Activated effector memory CD4-positive, alpha-beta T cell treated with Interleukin-2 at 50 U/mL for 16 hours (primary cell): ENCODE measurements at places on chromosomes 5 and 9.

GRCh38 chr5:34672196-34672595, 16.1 kb downstream of the RAI14 start:
- DNase-seq: no peak

GRCh38 chr9:124695280-124695890, 75.7 kb downstream of the NR6A1 start:
- DNase-seq: no peak

DNA sequence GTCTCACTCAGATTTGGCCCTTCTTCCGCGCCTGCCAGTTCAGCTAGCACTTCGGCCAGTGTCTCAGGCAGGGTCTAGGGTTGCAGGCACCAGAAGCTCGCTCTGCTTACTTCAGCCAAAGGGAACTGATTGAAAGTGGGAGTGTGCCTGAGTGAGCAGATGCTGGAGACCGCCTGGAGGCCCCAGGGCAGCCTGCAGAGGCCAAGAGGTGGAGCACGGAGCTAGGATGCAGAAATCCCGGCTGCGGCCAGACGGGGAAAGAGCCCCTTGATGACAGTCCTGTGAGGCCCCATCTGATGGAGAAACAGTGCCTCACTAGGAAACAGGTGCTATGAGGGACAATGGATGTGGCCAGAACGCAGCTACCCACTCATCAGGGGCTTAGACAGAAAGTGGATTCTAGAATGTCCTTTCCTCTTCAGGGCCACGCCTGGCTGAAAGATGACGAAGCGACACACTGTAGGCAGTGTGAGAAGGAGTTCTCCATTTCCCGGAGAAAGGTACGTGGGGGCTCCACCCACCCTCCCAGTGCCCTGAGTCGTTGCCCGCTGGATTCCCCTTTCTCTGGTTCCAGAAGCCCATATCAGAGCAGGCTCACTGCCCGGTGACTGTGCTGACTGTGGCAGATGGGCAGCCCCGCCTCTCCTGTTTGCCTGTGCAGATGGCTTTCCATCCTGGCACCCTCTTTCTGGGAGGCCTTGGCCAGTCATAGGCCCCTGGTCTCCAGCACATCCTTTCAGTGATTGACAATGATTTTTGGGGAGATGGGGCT, 16.1 kb downstream of the HNRNPH1 start:
- DNase-seq: no peak

- no peak for DNase-seq
These were observed 286.1 kb downstream of the IRX2 start for GRCh38 chr5:2465383-2465782.

GRCh38 chr5:163889369-163889768, 383.9 kb downstream of the MAT2B start:
- DNase-seq: no peak

DNA sequence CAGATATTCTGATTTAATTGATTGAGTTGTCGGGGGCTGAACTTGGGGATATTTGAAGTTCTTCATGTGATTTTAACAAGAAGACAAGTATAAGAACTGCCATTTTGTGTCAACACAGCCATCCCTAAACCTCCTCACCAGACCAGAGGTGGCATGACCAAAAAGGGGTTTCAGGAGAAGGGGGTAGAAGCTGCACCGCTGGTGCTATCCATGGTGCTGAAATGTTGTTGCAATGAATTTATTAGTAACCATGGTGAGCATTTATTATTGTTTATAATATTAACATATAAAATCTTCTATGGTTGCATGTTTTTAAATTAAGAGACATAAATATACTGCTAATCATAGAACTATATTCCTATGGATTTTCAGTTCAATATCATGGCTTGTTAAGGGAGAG, 72.3 kb downstream of the GNA14 start:
- no peak for DNase-seq

DNA sequence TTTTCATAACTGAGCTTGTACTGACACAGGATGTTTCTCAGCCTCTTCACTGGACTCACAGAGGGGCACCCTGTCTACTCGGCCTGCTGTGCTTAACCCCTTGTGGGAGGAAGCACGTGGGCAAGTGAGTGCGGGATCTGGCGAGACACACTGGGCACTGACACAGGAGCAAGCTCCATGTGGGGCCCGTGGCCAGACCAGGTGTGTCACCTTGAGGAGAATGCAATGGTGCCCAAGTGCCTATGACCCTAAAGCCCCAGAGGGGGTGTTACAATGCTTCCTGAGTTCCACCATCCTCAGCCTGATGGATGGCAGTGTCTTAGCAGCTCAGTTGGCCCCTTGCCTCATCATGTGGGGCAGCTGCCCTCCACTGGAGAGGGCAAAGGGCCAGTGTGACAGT, 128.9 kb downstream of the ALDH1A1 start:
- DNase-seq: no peak

DNA sequence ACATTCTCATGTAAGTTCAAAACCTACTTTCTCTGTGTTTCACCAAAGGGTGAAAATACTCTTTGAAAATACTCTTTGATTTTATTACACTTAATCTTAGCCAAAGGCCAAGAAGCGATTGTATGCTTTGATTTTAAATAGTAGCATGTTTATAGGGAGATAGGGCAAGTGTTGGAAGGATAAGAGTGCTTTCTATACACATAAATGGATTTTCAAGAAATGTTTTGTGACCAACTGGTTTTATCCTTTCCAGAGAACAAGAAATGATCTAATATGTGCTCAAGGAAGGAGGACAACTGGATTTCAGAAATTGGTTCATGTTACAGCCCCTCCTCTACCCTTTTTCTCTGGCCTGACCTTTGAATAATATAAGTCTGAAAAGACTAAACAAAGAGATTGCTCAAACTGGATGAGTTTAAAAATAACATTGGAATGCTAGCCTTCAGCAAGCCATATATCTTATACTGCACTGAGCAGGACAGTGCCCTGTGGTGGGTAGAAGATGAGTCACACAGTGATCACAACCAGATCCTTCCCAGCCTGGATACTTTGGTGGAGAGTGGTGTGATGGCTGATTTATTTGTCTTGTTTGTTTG, 13.1 kb downstream of the PALM2AKAP2 start:
- DNase-seq: no peak

DNA sequence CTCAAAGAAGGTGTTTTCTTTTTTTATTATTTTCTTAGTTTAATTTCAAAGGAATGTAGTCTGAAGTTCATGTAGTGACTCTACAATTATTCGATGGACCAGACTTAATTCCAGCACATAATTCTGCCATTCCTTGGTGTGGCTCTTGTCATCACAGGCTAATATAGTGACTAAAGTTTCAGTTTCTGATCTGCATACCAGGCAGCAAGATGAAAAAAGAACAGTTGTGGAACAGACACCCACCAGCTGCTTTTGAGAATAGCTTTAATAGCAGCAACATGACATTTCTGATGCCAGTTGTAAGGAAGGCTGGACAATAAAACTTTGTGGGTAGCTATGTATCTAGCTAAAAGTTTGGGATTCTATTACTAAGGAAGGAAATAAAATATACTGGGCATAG, 676.3 kb upstream of the GRAMD2B start:
- DNase-seq: no peak

- peak; percentile 73 for DNase-seq
These were observed 81.7 kb upstream of the ZBTB43 start for GRCh38 chr9:126722922-126723806.

DNA sequence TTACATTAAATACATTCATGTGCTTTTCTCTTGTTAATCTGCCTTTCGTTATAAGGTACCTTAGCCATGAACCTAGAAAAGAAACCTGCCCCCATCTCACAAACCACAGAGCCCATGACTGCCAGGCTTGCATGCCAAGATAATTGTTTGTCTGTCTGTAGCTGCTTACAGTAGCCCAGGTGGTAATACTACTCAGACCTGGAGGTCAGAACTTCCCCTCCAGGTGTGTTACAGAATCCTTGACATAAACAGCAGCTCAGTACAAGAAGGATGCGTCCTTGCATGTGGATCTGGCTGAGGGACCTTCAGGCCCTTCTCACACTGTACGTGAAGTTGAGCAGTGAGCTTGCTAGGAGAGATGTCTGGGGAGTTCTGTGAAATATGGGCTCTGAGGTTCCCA, 291.4 kb downstream of the CSNK1G3 start:
- no peak for DNase-seq

DNA sequence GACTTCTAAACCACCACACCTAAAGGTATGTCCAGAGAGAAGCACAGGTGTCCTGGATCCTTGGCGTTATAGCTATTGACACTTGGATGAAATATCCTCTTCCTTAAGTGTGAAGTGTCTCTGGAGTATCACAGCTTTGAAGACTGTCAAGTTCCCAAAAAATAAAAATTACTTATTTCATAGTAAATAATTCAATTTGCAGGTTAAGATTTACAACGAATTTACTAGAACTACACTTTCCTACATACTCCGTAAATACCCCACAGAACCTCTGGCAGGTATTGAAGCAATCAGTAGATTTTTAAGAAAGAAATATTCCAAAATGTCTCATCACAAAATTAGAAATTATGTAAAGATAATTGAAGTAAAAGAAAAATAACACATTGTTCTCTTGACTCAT, 27.1 kb upstream of the POC5 start:
- no peak for DNase-seq
